ENCODE measurements at places on chromosomes 3 and 15.

GRCh38 chr3:20060974-20061685 lies 20.9 kb downstream of the KAT2B start:
- no peak for DNase-seq

- DNase-seq = no peak
These were observed 497.5 kb upstream of the CBLB start for GRCh38 chr3:106366352-106366751.

- DNase-seq = no peak
These were observed 21.9 kb upstream of the FBXL22 start for GRCh38 chr15:63575312-63575711.

- peak; percentile 67 for DNase-seq
These were observed 1.0 kb upstream of the ATP1B3 start for GRCh38 chr3:141875374-141875892.

GRCh38 chr3:142968319-142969025 lies 5.0 kb upstream of the PAQR9 start:
- DNase-seq = no peak

- DNase-seq = no peak
These were observed 11.7 kb upstream of the SPATA12 start for GRCh38 chr3:57048728-57049127.

DNA sequence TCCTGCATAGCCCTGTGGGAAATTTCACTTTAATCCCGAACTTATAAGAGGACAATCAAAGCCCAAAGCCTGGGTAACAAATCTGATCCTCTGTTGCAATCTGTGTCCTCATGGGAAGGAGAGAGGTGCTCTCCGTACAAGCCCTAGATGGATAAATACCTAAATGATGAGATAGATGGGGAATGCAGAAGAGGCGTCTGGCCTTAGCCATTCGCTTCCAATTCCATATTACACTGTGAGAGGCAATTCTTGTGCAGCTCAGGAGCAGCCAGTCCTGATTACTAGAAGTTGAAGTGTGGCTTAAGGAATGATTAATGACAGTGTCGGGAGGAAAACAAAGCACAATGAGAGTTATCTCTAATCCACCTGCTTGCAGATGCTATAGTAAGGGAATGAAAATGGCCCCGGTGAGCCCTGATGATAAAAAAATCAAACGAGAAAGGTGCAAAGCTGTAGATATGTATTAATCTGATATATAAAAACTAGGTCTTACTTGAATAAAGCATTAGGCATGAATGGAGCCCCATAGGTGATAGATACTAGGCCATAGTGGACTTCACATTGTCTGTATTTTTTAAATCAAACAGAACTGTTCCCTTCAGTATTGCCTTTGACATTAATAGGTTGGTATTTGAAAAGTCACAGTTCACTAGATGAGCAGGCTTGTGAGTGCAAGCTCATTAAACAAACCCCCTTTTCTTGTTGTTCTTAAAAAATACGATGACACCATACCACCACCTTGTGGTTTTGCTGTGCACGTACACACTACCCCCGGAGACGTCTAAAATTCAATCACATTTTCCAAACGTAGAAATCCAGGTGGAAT lies 54.2 kb upstream of the TMCO5A start:
- DNase-seq = no peak

- no peak for DNase-seq
These were observed 873 bp downstream of the CAPN7 start for GRCh38 chr3:15206662-15207576.

GRCh38 chr3:147914532-147914931 lies 505.4 kb downstream of the ZIC1 start:
- DNase-seq = no peak

DNA sequence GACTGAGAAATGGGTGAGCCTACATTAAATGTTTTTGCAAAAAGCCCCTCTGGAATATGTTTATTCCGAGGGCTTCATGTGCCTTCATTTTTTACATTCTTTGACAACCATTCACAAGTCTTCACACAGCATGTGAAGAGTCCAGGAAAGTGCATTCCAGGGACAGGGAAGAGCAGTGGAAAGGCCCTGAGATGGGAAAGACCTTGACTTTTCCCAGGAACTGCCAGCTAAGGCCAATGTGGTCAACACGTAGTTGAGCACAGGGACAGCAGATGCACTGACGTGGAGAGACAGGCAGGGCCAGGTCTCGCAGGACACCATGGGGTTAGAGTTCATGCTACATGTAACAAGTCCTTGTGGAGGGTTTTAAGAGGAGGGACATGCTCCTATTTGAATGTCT lies 21.7 kb downstream of the SSR3 start:
- DNase-seq = no peak

- no peak for DNase-seq
These were observed 104.6 kb upstream of the SLC6A6 start for GRCh38 chr3:14297784-14298236.

DNA sequence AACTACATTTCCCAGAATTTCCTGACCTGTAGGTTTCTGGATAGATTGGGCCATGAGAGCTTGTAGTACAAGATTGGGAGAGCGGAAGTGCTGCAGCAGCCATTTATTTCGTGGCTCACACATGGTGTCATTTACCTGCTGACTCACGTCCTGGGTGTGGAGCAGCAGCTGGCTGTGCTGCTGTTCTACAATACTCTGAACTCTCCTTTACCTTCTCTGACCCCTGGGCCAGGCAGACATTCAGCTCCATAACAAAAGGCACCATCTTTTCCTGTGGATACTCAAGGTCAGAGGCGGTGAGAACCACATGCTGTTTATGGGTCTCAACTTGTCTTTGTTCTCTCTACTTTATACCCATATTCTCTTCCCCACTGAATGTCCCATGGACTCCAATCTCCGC lies 490.2 kb downstream of the IGSF11 start:
- no peak for DNase-seq

DNA sequence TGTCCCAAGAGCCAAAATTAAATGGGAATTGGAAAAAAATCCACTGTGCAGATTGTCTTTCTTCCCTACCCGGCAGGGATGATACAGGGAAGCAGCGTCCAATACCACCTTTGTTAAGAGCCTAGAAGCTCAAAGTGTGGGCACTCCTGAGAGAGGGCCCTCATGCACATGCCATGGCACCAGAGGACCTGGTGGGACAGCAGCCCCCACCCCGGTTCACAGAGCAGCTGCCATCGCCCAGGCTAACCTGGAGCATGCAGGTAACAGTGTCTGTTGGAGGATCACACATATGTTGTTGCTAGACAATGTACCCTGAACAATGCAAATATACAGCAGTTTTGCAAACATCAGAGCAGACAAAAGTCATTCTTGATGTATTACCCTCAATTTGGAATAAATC lies 206.5 kb downstream of the TJP1 start:
- DNase-seq = no peak

DNA sequence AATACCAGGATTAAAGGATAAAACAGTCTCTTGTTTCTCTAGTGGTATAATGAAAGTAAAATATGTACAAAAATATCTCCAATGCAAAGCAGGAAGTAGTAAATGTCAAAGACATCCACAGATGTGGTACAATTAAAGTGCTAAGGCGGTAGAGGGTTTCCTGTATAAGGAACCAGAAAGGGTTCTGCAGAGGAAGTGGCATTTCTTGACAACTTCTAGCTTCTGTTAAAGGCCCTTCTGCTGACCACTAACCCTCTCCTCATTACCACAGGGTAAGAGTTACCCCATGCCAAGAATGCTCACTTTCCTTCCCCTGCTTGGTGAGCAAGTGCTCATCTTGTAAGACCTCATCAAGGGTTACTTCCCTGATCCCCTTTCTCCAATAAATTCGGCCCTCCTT lies 883.6 kb upstream of the NR2F2 start:
- no peak for DNase-seq

GRCh38 chr3:128316481-128316891 lies 150.2 kb downstream of the DNAJB8 start:
- DNase-seq = peak; percentile 7

GRCh38 chr3:3278073-3278472 lies 98.6 kb upstream of the CRBN start:
- DNase-seq = no peak

DNA sequence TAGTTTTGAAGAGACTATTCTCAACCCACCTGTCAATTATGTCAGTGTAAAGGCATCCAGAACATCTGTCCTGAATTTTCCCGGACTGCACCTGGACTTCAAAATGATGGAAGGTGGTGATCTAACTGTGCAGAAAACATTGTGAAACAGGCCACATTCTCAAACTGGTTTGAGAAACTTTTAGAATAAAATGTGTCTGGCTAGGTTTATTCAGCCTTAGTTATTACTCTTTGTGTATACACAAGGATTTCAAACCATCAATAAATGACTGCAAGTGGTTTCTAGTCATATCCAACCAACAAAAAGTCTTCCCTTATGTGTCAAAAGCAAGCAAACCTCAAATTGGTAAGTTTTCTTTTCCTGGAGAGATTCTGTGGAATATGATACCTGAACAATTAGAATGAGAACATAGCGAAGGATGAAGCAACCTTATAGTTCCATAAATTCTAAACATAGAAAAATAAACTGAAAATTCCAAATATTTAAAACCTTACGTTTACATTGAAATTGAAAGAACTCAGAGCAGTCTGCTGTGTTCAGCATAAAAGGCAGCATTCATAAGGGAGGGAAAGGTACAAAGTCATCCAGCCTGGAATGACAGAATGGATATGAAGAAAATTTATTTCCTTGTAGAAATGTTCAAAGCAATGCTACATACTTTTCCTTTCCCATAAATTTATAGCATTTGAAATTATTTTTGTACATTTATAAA lies 306.6 kb upstream of the TGFBR2 start:
- no peak for DNase-seq

DNA sequence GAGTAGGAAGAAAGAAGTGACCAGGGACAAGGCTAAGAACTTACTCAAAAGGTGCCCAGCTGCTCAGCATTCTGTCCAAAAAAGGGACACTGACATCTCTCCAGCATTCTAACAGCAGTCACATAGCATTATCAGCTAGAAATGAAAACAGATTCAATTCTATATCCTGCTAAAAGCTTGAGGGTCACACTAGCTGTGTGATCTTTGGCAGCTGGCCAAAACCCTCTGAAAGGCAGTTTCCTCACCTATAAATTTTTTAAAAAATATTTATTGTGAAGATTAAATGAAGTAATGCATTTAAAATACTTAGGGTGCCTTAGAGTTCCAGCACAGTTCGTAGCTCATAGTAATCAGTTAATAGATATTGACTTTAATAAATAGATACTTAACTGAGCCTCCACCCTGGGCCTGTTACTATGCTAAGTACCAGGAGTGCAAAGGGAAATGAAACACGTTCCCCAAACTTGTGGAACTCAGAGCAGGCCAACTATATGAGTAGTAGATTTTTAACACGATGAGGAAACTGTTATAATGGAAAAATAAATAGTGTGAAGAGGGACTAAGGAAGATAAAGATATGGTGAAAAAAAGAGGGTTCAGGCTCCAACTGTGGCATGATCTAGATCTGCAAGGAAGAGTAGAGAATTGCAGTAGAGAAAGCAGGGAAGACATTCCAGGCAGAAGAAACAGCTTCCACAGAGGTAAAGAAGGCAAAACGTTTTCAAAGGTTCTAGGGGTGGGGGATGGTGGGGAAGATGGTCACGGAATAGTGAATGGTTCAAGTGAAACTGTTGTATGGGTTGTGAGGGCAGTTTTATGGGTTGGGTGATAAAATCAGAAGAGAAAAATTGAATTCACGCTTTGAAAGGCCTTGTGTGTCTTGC lies 11.4 kb downstream of the CD86 start:
- no peak for DNase-seq

DNA sequence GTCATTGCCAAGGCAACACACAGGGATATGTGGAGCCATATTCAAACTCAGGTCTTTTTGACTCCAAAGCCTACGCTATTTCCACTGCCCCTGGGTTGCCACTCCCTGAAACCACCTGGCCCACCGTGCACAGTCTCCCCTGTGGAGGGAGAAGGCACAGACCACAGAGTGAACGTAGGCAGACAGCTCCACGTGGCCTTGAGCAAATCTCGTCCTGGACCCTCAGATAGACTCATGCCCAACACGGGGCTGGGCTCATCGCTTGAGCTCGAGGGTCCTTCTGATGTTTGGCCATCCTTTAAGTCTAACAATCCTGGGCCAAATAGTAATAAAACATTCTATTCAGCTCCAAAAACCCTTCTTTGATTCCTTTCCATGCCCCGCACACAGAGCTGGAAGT lies 72.0 kb downstream of the CPN2 start:
- DNase-seq = no peak

- DNase-seq = no peak
These were observed 841 bp downstream of the EIF3J start for GRCh38 chr15:44537735-44538240.

All from stimulated activated CD8-positive, alpha-beta memory T cell treated with anti-CD3 and anti-CD28 coated beads, Interleukin-7, amount 100 ng/mL, for 24 hours (primary cell).